NCI-H510A treated with DMSO at 0.1 percent for 48 hours (cell line): ENCODE measurements at places on chromosomes 6 and 20.

DNA sequence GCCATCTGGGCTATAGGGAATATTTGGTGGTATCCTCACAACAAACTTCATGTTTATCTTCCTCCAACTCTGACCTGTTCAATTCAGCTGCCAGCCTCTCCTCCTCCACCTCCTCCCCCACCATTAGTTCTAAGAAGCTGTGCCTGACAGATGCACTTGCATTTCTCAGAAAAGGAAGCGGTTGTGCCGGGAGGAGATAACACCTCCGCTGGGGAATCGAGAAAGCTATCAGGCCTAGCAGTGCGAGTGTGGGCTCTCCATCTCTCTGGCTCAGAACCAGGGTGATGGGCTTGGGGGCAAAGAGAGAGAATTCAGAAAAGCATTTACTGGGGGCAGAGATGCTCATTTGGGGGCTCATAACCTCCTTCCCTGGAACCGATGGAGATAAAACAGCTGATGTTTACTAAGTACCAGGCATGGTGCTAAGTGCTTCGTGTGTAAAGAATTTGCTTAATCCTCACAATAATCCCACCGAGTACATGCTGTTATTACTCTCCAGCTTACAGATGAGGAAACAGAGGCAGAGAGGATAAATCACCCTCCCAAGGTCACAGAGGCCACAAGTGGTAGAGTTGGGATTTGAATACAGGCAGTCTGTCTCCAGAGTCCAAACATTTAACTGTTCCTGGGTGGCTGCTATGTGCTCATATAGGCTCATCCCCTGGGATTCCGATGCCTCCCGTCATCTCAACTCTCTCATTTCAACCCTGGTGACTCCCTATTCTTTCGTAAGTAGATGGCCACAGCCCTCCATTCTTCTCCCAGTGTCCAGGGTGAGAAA, 38.3 kb downstream of the COX4I2 start:
- DNase-seq: no peak

DNA sequence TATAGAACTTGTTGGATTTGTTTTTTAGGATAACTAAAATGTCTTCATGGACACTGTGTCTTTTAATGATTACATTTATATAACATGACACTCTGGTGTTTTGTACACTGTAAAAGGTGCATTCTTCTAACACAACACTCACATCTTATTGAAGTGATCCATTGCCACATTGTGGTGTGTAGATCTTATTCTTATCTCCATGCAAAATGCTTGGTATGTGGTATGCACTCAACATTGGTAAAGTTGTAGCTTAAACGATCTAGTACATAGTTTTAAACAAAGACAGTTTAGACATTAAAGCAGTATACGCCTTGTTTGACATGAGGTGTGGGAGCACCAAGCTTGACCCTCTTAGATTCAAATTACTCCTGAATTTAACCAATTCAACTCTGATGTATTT, 84.7 kb downstream of the SASH1 start:
- DNase-seq: no peak

- DNase-seq: peak; percentile 79
Measured at GRCh38 chr6:37688078-37688850, 9.4 kb downstream of the MDGA1 start.

GRCh38 chr20:22339091-22339881, 245.1 kb downstream of the FOXA2 start:
- DNase-seq: peak; percentile 95

GRCh38 chr6:144334150-144334708, 49.1 kb downstream of the UTRN start:
- DNase-seq: no peak

GRCh38 chr20:53270792-53271375, 298.7 kb downstream of the TSHZ2 start:
- no peak for DNase-seq

GRCh38 chr20:6008254-6008653, 45.6 kb downstream of the LRRN4 start:
- DNase-seq: no peak

GRCh38 chr6:677919-678318, 15.0 kb downstream of the EXOC2 start:
- DNase-seq: no peak

DNA sequence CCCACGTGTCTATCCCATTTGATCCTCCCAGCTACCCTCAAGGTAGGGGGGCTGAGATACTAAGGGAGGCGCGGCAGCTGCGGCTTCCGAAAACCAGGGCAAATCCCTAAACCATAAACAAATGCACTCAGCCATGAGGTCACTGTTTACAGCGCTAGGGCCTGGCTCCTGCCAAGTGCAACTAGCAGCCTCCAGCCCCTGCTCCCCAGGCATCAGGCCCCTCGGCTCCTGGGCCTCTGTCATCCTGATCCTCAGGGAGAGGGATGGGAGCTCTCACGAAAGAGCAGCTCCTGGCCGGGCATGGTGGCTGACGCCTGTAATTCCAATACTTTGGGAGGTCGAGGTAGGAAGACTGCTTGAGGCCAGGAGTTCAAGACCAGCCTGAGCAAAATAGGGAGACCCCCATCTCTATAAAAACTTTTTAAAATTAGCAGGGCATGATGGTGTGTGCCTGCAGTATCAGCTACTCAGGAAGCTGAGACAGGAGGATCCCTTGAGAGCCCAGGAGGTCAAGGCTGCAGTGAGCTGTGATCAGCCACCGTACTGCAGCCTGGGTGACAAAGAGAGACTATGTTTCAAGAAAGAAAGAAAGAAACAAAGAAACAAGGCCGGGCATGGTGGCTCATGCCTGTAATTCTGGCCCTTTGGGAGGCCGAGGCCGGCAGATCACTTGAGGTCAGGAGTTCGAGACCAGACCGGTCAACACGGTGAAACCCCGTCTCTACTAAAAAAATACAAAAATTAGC, 42.5 kb upstream of the TLDC2 start:
- DNase-seq: no peak
